ENCODE measurements at places on chromosomes 2 and 18. TPM values are rescaled to one million over a fixed set of nuclear protein-coding genes. Genes with fewer than 3 reads are reported as not detected.

The LYPD6 gene
- total RNA-seq: 0.19 TPM

The FABP1 gene
- total RNA-seq: not detected

The CYRIA gene
- 0.60 TPM for total RNA-seq

The KCNE4 gene
- 0.65 TPM for total RNA-seq

The MOCOS gene
- 2.7 TPM for total RNA-seq

The LAMA1 gene
- total RNA-seq: 0.02 TPM

The PSMA8 gene
- total RNA-seq: not detected

The GALNT13 gene
- 10.7 TPM for total RNA-seq

The ALPP gene
- total RNA-seq: 2.7 TPM

The B3GNT7 gene
- 2.8 TPM for total RNA-seq

The SKOR2 gene
- total RNA-seq: not detected

The SLC4A5 gene
- 0.11 TPM for total RNA-seq

The CD28 gene
- total RNA-seq: not detected

The LRRC30 gene
- not detected for total RNA-seq

The OXER1 gene
- not detected for total RNA-seq

The EPB41L3 gene
- total RNA-seq: 0.52 TPM

The ASB18 gene
- total RNA-seq: not detected

The CPLX4 gene
- not detected for total RNA-seq

The IL1F10 gene
- total RNA-seq: not detected

The KRTCAP3 gene
- 0.90 TPM for total RNA-seq

The CYP1B1 gene
- 5.6 TPM for total RNA-seq

The ATG4B gene
- 57.9 TPM for total RNA-seq

Data from A549 treated with ZK216348 at 1 μM for 4 hours (cell line).